ENCODE measurements at places on chromosomes 3 and 15.

DNA sequence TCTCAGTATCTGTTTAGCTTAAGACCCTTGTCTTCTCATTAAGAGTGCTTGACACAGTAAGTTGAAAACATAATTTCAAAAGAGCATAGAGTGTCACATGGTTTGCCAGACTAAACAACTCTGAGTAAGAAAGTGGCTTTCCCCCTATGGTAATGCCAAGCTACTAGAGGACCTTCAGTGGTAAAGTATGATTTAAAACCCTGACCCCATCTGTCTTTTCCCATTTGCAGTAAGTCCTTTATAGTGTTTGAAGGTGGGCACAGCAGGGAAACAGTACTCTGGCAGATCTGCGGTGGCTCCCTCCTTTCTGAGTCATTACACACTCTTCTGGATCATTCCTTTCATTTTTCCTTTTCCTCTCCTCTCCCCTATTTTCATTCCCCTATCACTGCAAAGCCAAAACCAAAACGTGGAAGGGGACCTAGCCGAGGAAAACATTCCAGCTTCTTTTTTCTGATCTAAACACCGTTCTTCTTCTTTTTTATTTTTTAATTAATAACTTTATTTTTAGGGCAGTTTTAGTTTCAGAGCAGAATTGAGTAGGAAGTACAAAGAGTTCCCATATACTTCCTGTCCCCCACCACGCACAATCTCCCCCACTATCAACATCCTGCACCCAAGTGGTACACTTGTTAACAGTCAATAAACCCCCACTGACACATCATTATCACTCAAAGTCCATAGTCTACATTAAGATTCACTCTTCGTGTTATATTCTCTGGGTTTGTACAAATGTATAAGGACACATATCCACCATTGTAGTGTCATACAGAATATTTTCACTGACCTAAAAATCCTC is 74.7 kb downstream of the PPARG start:
- H3K4me3 ChIP-seq, result no peak overlapping the region
- no peaks in the 10 kb centered on the region for H3K27me3 ChIP-seq
- no peak for DNase-seq

DNA sequence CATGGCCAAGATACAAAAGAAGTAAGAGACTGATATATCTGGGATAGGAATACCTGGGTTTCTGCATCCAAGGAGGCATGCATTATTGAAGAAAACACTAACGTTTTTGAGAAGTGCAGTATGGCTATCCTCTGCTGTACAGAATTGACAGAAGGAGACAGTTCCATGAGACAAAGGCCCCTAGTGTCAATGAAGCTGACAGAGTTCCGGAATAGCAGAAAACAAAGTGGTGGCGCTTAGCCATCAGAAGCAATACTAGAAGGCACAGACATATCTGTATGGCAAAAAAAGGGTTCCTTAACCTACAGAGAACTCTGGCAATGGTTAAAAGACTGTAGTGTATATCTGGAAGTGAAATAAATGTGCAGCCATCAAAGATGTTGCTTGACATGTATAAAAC is 77.8 kb downstream of the VGLL3 start:
- no peaks in the 10 kb centered on the region for H3K4me1 ChIP-seq
- H3K36me3 ChIP-seq, result no peaks in the 10 kb centered on the region
- no peak overlapping the region for H3K27ac ChIP-seq
- no peaks in the 10 kb centered on the region for H3K27me3 ChIP-seq
- H3K4me3 ChIP-seq, result no peak overlapping the region
- DNase-seq, result no peak

DNA sequence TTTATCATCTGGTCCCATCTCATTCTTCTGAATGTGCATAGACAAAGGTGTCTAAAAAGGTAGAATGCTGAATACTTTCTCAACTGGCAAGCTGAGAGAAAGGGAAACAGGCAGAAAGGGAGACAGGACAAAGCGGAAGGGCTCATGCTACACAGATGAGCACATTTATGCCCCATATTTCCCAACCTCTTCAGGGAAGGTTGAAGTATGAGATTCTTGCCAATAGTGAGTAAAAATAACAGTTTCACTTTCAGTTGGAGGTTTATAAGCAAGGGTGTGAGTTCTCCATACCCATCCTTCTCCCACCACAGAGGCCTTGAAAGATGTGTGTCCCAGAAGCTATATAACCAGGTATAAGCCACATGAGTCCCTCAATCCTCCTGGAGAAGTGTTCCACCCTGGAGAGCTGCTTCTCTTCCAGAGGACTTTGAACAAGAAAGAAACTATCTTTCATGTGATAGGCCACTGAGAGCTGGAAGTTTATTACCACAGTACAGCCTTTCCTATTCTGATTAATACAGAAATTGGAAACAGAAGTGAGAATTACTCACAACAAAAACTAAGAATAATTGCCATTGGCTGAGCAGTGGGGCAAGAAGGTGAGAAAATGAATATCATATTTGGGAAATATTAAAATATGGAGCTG is 709.4 kb upstream of the NR2F2 start:
- peak overlapping the region; percentile 21 for H3K27ac ChIP-seq
- peaks cover 4% of the 10 kb centered on the region for H3K4me1 ChIP-seq
- H3K36me3 ChIP-seq, result no peaks in the 10 kb centered on the region
- no peak for DNase-seq
- no peak overlapping the region for H3K4me3 ChIP-seq
- H3K27me3 ChIP-seq, result no peaks in the 10 kb centered on the region

DNA sequence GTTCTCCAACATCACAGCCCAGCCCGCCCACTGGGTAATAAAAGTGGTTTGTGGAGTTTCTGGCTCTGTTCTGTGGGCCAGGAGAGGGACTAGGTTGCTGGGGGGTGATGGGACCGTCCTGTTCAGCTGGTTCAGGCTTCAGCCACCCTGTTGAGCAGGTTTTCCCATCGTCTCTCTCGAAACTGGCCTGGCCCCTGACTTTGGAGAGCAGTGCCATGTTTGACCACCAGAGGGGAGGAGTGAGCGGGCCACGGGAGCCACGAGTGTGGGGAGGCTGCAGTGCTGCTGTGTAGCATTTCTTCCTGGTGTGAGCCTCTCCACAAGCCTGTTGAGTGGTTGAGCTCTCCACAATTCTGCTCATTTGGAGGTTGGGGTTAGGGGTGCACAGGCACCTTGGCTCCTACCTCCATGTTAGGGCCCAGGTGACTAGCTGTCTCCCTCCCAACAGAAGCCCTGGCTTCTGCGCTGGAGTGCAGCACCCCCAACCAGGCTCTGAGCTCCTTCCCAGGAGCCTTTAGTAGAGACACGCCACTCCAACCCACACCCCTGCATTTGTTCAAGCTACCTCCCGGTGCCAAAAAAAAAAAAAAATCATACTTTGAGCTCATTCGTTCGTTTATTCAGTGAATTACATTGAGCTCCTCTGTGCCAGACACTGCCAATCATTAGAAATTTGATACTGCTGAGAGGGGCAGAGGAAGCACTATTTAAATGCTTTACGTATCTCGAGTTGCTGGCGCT is 13.9 kb downstream of the SPINT1 start:
- H3K27me3 ChIP-seq, result no peaks in the 10 kb centered on the region
- DNase-seq, result no peak

DNA sequence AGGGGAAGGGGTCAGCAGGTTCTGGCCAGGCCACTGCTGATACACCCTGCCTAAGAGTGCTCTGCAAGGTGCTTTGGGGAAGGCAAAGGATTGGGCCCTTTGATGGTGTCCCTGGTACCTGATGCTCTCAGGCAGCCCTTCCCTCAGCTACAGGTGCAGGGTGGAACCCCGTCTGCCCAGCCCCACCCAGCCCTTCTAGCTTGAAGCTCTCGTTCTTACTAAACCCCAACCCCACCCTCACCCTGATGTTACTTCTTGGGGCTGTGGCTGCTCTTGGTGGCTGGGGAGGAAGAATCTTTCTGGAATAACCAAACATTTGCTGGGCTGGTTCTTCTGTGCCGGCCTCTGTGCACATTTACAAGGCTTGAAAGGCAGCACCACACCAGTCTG is 6.4 kb downstream of the GNAI2 start:
- no peaks in the 10 kb centered on the region for H3K27me3 ChIP-seq
- H3K4me3 ChIP-seq, result peak overlapping the region; percentile 29
- DNase-seq, result no peak
- H3K27ac ChIP-seq, result peak overlapping the region; percentile 92
- H3K4me1 ChIP-seq, result peaks cover 58% of the 10 kb centered on the region

GRCh38 chr15:100715571-100716455 is 113.4 kb downstream of the ASB7 start:
- no peaks in the 10 kb centered on the region for H3K27me3 ChIP-seq
- no peaks in the 10 kb centered on the region for H3K36me3 ChIP-seq
- H3K4me3 ChIP-seq, result no peak overlapping the region
- no peak for DNase-seq
- no peaks in the 10 kb centered on the region for H3K4me1 ChIP-seq

- no peak overlapping the region for H3K4me3 ChIP-seq
- no peaks in the 10 kb centered on the region for H3K36me3 ChIP-seq
- no peak overlapping the region for H3K27ac ChIP-seq
These were observed 559.9 kb upstream of the MCTP2 start for GRCh38 chr15:93671387-93671943.

DNA sequence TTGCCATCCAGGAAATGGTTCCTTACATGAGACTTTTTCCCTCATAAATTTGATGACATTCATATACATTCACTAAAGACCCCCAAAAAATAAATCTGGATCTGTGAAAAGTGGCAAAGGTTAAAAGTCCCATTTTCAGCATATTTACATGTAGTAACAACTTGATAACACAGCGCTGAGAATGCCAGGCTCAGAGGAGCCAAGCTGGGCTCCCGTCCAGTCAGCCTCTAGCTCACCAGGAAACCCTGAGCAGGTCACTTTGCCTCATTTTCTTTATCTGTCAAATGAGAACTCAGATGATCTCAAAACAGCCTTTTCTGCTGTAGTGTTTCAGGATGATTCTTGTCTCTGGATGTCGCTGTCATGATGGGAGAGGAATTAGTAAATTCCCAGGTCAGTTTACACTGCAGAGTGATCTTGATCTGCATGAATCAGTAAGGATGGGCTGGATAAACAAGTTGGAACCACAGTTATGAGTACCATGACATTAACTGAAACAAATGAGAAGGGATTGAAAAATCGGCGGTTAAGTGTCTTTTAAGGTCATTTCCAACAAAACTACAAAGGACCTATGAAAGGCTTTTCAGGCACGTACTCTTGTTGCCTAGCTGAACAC is 82.8 kb downstream of the PPARG start:
- H3K36me3 ChIP-seq, result no peaks in the 10 kb centered on the region
- no peak overlapping the region for H3K27ac ChIP-seq
- H3K27me3 ChIP-seq, result no peaks in the 10 kb centered on the region

DNA sequence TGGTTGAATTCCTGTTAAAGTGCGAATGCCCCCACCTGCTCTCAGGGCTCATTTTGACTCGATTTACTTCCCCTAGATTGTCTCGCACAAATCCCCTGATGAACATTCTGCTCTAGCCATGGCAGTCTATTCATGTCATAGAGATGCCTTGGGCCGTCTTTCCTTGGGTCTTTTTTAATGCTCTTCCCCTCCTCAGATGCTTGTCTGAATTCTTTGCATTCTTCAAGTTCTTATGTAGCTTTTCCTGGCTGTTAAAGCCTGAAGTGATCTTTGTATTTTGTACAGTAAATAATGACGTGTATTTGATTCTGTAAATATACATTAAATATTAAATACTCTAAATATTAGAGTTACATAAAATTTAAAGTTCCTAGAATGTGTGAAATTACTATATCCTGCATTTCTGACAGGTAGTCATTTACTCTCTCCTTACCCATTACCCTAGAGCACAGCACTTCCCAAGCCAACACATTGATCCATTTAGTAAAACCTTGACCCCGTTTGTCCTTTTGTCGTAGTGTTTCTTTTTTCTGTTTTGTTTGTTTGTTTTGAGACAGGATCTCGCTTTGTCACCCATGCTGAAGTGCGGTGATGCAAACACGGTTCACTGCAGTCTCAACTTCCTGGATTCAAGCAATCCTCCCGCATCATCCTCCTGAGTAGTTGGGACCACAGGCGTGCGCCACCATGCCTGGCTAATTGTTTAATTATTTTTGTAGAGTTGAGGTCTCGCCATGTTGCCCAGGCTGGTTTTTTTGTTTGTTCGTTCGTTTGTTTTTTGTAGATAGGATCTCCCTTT is 47.9 kb downstream of the YEATS2 start:
- H3K4me1 ChIP-seq, result no peaks in the 10 kb centered on the region
- peaks cover 25% of the 10 kb centered on the region for H3K36me3 ChIP-seq
- H3K27me3 ChIP-seq, result no peaks in the 10 kb centered on the region
- DNase-seq, result no peak
- H3K27ac ChIP-seq, result no peak overlapping the region
- no peak overlapping the region for H3K4me3 ChIP-seq

DNA sequence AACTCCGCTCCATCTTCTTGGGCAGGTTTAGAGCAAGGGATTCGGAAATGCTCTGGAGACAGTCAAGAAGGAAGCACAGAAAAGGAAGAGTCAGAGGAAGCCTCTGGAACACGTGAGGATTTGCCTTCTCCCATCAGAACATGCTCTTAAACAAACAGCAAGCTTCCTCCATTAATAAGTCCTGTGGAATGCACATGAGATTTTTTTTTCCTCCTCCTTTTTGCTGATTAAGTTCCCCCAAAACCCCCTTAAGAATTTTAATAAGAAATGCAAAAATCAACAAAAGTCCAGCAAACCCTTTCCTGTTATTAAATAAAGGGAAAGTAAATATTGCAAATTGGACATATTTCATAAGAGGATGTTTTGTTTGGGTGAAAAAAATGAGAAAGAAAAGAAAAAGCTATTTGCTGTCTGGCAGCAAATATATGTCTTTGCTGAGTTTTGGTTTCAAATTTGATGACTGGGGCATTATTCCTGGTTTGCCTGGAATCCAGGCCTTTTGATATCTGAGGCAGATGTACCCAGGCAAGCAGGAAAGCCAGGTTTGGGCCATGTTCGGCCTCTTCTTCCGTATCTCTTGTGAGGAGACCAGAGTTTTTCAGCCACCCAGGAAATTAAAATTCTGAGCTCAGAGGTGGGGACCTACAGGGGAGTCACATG is 7.9 kb upstream of the TSEN2 start:
- no peaks in the 10 kb centered on the region for H3K4me1 ChIP-seq
- H3K36me3 ChIP-seq, result no peaks in the 10 kb centered on the region

DNA sequence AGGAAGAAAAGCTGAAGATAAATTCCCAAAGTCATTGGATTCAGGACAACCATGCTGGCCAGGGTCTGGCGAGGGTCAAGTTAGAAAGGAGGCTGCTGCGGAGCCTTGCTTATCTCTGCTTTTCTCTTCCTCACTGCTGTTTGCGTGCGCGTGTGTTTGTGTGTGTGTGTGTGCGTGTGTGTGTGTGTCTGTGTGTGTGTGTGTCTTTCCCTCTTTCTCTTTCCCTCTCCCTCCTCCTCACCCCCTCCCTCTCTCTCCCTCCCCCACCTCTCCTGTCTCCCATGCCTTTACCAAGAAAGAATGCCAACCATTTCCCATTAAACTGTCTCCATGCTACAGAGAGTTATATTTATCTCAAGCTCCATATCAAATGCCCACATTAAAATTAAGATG is at the start of gene COLQ:
COLQ (minus strand) TSS at position 134 of the 393 bp plus-strand sequence; CDS start at position 53, 81 bp downstream.
- no peaks in the 10 kb centered on the region for H3K36me3 ChIP-seq
- DNase-seq, result no peak
- peak within 1 kb of the TSS; percentile 48 for H3K4me3 ChIP-seq
- H3K27ac ChIP-seq, result peak within 1 kb of the TSS; percentile 61
- H3K4me1 ChIP-seq, result peaks cover 11% of the 10 kb centered on the region

- H3K27me3 ChIP-seq, result no peaks in the 10 kb centered on the region
- H3K4me1 ChIP-seq, result no peaks in the 10 kb centered on the region
- H3K36me3 ChIP-seq, result no peaks in the 10 kb centered on the region
- H3K4me3 ChIP-seq, result no peak overlapping the region
- H3K27ac ChIP-seq, result no peak overlapping the region
These were observed 27.2 kb upstream of the TMEM158 start for GRCh38 chr3:45253316-45253715.

GRCh38 chr15:100132309-100132708 is 209.5 kb downstream of the ADAMTS17 start:
- no peak for DNase-seq
- H3K4me3 ChIP-seq, result no peak overlapping the region
- H3K27me3 ChIP-seq, result no peaks in the 10 kb centered on the region
- no peaks in the 10 kb centered on the region for H3K4me1 ChIP-seq
- no peaks in the 10 kb centered on the region for H3K36me3 ChIP-seq
